NCI-H446 treated with DMSO at 0.1 percent for 48 hours (cell line): ENCODE measurements at places on chromosomes 13 and 19.
A peak's percentile ranks its signal among the peaks of the same experiment; 100 is the strongest.

DNA sequence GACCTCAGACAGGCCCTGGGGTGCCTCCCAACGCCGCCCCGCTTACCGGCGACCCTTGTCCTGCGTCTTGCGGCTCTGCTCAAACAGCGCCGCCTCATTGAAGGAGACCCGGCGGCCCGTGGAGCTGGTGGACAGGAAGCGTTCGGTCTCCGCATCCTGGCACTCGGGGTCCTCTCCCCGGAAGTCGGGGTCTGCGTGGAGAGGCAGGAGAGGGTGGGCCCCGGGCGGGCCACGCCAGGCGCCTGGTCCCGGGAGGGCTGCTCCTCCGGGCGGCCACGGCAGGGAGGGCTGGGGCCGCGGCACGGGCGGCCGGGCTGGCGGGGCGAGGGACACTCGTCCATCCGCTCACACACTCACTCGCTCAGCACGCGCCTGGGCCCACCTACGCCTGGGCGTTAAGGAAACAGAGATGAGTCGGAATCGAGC is 2.8 kb downstream of the CBARP start:
- no peak for DNase-seq

GRCh38 chr13:79003989-79004898 is 345.3 kb upstream of the OBI1 start:
- no peak for DNase-seq

- no peak for DNase-seq
Observed at GRCh38 chr19:53910170-53910518, 1.1 kb downstream of the CACNG7 start.

GRCh38 chr13:94057618-94058186 is 421.8 kb downstream of the DCT start:
- no peak for DNase-seq

DNA sequence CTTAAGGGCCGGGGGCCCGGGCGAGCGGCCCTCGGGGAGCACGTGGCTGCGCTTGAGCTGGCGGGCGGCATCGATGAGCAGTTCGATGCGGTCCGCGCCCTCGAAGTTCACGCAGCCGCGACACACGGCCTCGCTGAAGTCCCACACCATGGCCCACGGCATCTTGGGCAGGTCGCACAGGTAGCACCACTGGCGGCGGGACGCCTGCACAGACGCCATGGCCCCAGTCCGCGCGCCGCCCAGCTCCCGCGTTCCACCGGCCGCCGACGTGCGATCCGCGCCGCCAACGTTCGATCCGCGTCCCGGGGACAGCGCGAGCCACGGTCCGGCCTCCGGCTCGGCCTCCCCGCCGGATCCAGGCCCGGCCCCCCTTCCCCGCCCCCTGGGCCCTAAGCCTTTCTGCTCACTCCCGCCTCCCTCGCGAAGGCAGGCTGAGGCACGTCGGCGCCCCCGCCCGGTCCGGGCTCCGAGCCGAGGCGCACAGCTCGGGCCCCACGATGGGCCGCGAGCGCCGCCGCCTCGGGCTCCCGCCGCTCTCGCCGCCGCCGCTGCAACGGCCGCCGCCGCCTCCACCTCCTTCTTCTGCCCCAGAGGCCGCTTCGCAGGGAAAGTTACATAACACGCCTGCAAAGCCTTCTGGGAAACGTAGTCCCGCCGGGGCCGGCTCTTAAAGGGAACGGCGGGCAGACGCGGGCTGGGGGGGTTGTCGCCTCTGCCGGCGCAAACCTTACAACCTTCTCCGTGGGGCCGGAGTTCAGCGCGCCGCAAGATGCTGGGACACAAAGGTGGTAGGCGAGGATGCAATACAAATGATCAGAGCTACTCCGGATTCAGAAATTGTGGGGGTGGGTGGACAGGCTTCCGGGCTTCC is at the start of gene IRF2BP1:
Gene IRF2BP1, minus strand, starts transcription at position 586 of the 871 bp plus-strand sequence. Its CDS starts 367 bp downstream, at position 219.
- DNase-seq = peak; percentile 86

DNA sequence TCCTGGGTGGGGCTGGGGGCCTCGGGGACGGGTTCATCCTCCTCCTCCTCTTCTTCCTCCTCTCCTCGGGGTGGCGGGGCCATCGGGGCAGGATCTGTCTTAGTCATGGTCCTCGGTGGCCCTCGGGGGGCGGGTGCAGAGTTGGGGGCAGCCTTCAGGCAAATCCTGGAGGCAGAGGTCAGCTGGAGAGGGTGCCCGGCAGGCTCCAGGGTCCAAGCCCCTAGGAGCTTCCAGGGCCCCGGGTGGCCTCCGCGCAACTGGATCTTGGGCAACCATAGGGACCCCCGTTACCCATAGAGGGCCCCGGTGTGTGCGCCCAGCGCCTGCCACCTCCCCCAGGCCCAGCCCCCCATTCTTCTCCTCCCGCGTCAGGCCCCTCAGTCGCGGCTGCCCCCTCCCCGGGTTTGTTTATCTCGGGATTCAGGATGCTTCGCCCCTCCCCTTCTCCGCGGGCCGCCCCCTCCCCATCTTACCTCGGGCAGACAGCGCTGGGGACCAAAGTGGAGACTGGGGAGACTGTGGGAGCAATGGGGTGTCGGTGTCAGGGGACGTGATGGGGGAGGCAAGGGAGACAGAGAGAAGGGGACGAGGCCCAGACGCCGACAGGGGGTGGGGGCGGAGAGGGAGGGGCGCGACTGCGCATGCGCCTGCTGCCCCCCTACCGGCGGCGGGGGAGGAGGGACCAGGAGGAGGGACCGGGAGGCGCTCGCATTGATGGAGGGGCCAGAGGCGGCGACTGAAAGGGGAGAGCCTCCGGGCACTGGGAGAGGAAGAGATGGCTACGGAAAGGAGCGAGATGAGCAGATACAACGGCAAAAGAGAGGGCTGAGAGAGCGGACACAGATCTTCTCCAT is at the start of gene CLIP3:
Gene CLIP3, minus strand, starts transcription at position 623 of the 854 bp plus-strand sequence. Its CDS starts 516 bp downstream, at position 107.
- DNase-seq = no peak

DNA sequence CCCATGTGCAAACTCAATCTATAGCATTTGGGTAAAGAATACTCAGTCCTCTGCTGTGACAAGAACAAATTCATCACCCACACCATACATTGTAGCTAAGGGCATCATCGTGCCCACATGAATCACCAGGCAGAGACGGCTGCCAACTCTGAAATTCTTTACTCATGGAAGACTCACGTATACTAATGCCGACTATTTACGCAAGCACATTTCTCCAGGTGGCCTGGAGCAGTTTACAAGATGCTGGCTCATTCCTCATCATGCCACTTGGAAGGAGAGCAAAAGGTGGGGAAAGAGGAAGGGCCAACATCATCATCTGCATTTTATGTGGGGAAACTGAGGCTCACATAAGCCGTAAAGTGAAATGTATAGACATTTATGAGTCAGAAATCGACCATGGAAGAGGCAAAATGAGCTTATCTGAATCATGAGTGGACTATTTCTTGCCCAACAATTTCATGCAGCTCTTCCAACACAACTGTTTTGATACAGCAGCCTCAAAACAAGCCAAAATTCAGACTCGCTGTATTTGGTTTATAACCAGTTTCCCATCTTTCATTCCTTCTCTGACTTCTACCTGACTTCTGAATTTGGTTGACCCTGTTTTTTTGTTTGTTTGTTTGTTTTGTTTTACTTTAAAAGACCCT is 213.9 kb upstream of the SERP2 start:
- DNase-seq = peak; percentile 12

- no peak for DNase-seq
Observed at GRCh38 chr13:44542361-44542760, 33.8 kb downstream of the TSC22D1 start.

- DNase-seq = no peak
Observed at GRCh38 chr13:25249001-25249543, 38.2 kb downstream of the MTMR6 start.

DNA sequence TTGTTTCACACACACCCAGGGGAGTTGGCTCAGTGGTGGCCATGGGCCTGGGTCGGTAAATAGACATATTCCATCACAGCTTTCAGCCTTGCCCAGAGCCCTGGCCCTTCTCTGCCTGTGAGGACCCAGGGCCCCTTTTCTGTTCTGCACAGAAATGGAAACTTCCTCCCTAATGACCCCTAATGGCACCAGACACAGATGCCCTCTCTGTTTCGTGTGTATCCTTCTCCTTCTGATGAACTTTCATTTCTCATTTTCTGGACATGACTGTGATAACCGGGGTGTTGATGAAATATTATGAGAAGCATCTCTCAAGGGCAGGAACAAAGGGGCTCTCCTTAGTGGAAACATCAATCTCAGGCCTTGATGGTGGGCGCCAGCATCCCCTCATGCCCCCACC is 12.8 kb downstream of the LILRA1 start:
- DNase-seq = no peak

DNA sequence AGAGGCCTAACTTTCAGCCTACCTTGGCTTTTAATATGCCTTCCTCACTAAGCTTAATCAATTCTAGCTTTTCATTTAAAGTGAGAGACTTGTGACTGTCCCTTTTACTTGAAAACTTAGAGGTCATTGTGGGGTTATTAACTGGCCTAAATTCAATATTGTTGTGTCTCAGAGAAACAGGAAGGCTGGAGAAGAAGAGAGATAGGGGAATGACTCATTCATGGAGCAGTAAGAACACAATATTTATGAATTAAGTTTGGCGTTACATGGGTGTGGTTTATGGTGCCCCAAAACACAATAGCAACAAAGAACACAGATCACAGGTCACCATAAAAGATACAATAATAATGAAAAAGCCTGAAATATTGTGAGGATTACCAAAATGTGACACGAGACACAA is 612.1 kb downstream of the TBC1D4 start:
- DNase-seq = no peak

DNA sequence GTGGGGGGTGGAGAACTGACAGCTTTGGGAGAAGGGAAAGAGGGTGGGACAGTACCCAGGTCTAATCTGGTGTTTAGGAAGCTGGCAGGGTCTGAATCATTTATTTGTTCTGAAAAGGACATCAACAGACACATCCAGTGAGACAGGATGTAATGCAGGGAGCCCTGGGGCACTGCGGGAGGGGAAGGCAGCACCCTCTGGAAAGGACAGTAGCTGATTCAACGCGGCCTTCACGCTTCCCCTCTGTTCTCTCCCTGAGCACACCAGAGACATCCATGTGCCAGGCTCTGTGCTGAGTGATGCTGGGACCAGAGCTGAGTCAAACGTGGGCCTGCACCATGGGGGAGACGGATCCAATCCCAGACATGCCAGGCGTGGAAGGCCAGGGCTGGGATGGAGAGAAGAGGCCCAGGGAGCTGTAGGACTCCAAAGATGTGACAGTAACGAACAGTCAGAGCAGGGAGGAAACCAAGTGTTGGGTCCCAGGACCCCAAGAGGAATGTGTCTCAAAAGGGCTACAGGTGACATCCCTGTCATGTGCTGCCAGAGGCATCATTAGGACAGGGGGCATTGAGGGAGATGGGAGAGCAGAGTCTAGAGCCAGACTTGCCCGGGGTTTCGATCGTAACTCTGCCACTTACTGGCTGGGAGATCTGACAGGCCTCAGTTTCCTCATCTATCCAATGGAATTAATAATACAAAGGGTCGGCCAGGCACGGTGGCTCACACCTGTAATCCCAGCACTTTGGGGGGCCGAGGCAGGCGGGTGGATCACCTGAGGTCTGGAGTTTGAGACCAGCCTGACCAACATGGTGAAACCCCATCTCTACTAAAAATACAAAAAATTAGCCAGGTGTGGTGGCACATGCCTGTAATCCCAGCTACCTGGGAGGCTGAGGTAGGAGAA is 1.7 kb downstream of the ETFB start:
- no peak for DNase-seq

- DNase-seq = no peak
Observed at GRCh38 chr13:39760521-39760920, 105.1 kb downstream of the COG6 start.

GRCh38 chr19:12756150-12756883 is 4.7 kb downstream of the BEST2 start:
- no peak for DNase-seq

DNA sequence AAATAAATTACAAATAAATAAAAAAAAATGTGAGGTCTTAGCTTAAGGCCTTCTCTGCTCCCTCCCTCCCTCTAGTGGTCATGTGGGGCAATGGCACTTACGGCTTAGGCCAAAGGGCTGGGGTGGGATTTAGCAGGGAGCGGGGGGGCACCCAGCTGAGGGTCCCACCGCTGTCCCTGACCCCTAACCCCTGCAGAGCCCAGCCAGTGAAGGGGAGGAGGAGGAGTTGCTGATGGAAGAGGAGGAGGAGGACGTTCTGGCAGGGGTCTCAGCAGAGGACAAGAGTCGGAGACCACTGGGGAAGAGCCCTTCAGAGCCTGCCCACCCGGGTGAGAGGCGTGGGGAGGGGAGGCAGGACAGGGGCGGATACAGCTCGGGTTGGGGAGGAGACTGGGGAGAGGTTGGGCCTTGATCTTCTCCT is 9.3 kb downstream of the MPND start:
- DNase-seq = peak; percentile 16

- DNase-seq = no peak
Observed at GRCh38 chr13:35923347-35923746, 207.8 kb downstream of the DCLK1 start.

DNA sequence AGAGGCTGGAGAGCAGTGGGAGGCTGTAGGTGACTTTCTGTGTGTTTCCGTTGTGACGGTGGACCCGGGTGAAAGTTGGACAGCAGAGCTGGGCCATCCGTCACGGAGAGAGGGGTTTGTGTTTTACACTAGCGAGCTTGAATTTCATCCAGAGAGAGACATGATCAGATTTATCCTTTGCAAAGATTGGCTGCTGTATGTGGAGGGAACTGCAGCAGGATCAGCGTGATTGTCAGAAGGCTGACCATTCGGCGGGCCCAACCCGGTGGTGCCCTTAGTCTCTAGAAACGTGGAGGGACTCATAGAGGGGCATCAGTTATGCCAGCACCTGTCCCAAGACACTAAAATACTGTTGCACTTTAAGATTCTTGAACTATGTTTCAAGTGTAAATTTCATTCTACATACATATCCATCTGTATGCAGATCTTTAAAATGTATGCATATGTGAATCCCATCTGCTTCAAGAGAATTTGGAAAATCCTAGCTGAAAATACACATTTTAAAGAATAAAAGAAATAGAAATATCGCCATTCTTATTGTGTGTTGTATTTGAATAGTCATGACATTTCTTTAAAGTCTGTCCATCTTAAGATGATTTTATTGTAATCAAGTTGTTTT is 7.0 kb downstream of the FAM124A start:
- DNase-seq = no peak

DNA sequence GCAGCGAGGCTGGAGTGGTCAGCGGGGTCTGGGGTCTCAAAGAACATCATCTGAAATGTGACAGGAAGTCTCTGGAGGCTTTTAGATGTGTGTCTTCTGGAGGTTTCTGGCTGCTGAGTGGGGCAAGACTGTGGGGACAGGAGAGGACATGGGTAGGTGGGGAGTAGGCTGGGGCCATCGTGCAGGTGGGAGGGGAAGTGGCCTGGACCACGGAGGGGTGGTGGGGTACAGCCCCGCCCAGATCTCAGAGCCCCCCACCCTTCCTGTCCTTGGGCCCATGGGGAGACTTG is 6.2 kb downstream of the AP1M1 start:
- no peak for DNase-seq
